ENCODE measurements at places on chromosomes 4 and X.

GRCh38 chrX:44529310-44529709, 13.3 kb downstream of the FUNDC1 start:
- no peak for DNase-seq

DNA sequence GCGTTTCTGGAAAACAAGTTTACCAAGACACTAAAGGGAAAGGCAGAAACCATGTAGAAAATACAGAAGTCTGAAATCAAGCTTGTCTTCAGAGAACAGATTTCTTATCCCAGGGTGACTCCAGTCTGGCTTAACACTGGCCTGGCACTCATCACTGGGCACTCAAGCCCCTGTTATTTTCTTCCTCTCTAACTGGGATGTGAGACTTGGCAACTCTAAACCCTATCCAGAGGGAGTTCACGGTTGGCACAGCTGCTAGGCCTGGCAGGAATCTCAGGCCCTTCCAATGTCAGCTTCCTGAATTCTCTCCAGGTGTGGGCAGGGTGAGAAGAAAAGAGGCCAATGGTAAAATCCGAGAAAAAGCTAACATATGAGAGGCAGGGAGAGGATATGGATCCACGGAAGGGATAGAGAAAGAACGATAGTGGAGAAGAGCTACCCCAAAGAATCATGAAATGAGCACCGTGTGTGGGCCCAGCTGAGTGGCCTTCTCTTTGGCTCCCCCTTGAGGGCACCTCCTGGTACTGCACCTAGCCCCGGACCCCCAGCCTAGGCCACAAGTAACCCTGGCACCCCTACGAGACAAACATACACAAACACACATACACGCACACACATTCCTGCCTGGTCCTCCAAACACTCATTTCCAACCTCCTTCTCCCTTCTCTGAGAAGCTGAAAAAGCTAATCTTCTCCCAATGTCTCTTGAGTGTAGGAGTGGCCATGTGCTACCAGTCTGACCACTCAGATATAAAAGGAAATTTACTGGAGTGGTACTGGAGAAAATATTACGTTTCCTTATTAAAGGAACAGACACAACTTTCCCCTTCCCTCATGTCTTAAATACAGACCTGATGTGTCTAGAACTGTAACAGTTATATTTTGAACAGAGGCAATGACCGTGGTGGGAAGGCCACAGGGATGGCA, 16.6 kb upstream of the PTCHD1 start:
- DNase-seq, result no peak

DNA sequence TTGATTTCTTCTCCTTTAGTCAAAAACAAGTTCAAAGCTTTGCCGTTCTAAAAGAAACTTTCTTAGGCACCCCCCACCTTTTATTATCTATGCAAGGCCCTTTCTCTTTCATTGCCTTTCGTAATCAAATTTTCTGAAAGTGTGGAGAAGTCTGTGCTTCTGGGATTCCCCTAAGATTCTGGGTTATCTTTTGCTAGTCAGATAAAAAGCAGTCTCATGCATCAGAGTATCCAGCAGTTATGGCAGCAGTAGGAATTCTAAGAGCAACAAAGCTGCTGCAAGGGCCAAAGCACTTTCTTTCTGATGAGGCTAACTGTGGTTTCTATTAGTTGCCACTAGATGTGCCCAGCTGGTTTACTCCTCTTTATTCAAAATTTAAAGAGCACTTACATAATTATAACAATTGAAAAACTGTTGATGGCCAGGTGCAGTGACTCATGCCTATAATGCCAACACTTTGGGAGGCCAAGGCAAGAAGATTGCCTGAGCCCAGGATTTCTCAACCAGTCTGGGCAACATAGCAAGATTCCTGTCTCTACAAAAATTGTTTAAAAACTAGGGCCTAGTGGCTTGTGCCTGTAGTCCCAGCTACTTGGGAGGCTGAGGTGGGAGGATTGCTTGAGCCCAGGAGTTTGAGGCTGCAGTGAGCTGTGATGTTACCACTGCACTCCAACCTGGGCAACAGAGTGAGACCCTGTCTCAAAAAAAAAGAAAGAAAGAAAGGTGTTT, 296.2 kb downstream of the PAPSS1 start:
- no peak for DNase-seq

DNA sequence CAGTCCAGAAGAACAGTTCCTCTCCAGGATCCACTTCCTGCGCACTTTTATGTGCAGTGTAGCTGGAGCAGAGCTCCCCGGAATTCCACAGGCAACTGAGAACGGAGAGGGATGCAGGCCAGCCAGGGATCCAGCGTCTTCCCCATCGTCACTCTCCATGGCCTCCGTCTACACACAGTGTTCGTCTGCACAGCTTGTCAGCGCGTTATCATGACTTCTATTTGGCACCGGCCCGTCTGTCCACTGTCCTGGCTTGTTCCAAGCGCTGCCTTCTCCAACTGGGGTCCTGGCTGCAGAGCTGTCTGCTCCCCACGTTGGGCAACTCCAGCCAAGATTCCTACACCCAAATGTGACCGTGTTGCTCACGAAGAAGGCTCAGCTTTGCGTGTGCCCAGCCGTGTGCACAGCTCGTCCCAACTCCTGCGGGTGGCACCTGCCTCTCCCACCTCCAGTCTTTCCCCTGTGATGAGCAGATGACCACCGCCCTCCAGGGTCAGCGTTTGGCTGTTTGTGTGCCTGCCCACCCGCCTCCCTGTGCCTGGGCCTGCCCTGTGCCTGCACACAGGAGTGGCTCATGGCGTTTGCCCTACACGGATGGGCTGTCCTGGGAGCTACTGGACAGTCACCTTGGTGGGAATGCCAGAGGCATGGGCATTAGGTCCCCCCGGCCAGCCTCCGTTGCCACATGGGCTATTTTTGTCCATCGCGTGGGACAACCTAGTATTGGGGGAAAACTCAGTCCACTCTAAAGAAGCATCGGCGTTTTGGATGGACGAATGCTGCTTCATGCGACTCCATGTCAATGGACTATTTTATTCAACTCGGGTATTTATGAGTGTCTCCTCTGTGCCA, 2.2 kb upstream of the CTBP1 start:
- no peak for DNase-seq

Measured in stimulated activated CD8-positive, alpha-beta memory T cell treated with anti-CD3 and anti-CD28 coated beads, Interleukin-4, amount 100 ng/mL, for 4 hours (primary cell).